Cortex of kidney (tissue), 1 donor: ENCODE measurements at places on chromosomes 6 and 20.

GRCh38 chr6:29941916-29942274, 437 bp upstream of the HLA-A start:
- DNase-seq = no peak

DNA sequence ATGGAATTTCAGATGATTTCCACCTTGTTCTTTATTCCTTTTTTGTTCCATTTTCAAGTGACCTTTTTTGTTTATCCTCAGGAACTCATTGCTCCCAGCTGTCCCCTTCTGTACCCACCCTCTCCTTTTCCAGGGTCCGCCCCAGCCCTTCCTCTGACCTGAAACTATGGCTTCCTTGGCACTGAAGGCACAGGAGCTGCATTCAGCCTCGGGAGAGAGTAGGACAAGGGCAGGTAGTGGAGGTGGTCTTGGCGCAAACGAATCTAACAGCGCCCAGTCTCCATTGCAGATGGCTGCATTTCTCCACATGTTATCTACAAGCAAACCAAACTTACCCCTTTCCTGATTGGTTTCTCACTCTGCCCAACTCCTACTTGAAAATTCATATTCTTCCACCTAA, 8.8 kb upstream of the ULBP2 start:
- no peak for DNase-seq

- no peak for DNase-seq
Observed at GRCh38 chr6:30130887-30131862, 4.8 kb upstream of the TRIM40 start.

- DNase-seq = no peak
Observed at GRCh38 chr6:90677440-90677839, 90.6 kb upstream of the MAP3K7 start.

DNA sequence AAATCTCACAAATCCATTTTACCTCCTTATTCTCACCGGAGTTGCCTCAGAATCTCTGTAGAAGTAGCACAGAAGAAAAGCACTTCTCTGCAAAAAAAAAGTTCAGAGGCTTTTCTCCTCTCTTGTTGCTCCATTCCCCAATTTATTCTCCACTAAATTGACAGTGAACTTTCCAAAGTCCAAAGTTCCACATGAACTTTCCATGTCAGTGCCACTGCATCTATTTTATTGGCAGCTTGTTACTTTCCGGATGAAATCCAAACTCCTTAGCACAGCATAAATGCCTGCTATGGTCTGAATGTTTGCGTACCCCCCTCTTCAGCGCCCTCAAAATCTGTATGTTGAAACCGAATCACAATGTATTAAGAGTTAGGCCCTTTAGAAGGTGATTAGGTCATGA, 77.0 kb upstream of the MAP7 start:
- DNase-seq = no peak

GRCh38 chr20:1566701-1567100, 9.2 kb upstream of the SIRPD start:
- DNase-seq = no peak

- no peak for DNase-seq
Observed at GRCh38 chr20:57843941-57844625, 134.3 kb upstream of the PMEPA1 start.

DNA sequence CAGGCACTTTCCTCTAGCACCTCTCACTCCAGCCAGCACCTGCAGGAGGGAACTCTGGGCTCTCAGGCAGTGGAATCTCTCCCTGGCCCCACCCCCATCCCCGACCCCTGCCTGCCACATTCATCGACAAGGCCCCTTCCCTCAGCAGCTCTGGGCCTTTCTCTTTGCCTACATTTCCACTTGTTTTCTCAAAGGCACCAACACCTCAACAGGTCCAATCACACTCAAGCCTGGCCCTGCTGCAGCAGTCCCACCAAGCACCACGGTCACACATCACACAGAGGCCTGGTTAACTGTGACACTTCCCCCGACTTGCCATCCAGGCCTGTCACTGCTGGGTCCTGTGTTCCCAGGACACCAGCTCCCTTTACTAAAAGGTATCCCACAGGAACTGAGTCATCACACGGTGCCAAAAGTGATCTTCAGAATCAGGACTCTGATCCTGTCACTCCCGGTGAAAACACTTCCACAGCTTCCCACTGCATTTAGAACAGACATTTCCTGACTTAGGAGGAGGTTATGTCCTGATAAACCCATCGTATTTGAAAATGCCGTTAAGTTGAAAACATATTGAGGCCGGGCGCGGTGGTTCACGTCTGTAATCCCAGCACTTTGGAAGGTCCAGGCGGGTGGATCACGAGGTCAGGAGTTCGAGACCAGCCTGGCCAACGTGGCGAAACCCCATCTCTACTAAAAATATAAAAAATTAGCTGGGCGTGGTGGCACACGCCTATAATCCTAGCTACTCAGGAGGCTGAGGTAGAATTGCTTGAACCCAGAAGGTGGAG, 54.9 kb downstream of the MYH7B start:
- DNase-seq = no peak

GRCh38 chr6:6390849-6391602, 70.6 kb upstream of the F13A1 start:
- DNase-seq = no peak

DNA sequence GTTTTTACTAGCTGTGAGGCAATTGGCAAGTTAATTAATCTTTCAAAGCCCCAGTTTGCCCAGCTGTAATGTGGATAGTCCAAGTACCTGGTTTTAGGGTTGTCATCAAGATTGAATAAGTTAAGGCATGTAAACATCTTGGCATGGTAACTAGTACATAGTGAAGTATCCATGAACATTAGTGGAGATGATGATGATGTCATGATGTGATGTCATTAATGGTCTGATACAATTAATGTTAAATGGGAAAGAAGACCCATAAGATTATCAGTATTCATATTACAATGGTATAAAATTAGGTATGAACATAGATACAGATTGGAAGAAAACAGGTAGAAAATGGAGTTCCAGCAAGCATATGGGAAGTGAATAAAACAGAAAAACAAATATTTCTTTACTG, 5.3 kb downstream of the EPB41L1 start:
- no peak for DNase-seq

GRCh38 chr20:57628047-57628961, 8.1 kb upstream of the ZBP1 start:
- DNase-seq = no peak

GRCh38 chr20:61510778-61511330, 258.8 kb downstream of the CDH4 start:
- DNase-seq = no peak

DNA sequence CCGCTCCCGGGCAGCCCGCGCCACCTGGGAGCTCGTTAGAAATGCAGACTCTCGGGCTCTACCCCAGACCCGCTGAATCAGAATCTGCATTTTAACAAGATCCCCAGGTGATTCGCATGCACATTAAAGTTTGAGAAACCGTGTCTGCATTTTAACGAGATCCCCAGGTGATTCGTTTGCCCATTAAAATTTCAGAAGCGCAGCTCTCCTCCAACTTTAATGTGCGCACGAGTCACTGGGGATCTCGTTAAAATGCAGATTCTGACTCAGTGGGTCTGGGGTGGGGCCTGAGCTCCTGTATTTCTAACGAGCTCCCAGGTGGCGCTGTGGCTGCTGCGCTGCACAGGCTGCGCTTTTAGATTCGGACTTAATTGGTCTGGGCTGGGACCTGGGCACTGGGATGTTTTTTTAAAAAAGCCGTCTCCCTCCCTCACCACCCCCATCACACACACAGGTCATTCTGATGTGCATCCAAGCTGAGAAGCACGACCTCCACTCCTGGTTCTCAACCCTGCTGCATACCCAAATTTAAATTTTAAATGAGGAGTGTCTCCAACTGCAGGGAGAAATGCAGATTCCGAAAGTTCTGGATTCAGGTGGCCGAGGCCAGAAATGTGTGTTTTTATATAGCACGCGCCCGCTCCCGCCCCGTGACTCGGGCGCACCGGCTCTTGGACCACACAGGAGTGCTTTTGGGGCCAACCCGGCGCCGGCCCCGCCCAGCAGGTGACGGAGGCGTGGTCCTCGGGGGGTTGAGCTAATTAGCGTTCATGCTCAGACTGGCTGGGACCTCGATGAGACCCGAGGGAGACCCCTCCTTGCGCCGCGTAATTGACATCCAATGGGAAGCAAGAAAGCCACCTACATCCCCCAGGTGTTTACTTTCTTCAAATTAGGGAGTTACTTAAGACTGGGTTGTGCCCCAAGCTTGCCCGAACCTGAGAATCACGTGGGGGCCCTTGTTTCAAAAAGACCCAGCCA, 85.8 kb downstream of the ZFP64 start:
- no peak for DNase-seq

DNA sequence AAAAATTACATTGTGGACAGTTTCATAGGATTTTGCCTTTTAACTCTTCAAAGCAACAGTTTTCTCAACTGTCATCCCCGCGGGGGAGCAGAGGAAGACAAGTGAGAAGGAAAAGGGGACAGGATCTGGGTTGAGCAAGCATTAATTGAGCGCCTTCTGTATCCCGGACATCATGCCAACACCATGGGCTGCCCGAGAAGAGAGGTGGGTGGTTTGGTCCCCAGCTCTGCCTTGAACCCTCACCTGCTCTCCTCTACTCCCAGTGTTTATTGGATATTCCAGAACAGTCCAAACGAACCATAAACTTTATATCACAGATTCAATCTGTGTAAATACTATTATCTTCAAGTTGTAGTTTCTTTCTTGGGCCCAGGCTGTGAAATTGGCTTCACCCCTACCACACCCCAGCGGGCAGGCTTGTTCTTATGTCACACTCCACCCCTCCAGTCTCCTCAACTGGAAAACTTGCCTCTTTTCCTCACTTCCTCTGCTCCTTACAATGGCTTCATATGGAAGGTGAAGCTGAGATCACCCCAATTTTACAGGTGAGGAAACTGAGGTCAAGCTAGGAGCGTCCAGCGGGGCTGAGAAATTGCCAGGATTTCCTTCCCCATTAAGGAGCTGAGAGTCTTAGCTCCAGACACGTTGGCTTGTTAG, 6.0 kb downstream of the PCK1 start:
- no peak for DNase-seq

- no peak for DNase-seq
Observed at GRCh38 chr6:88184921-88185320, 18.8 kb upstream of the CNR1 start.

GRCh38 chr20:59027741-59028320, 4.3 kb downstream of the ATP5F1E start:
- no peak for DNase-seq

- no peak for DNase-seq
Observed at GRCh38 chr6:148892247-148892646, 145.4 kb downstream of the UST start.

DNA sequence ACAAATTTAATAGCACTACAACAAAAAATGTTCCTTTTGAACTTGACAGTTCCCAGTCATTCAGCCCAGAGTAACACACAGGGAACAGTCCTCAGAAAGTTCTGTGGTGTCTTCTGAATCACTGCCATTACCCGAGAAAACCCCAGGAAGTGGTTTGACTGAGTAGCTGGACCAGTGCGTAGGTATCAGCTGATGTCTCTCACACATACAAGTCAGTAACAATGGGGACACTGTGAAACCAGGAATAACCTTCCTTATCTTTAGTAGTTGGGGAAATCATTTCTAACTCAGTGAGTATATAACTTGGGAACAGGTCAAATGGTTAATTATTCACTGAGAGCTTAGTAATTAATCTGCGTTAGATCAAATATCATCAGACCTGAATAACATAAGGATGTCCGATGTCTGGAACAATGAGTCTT, 73.1 kb downstream of the HIVEP2 start:
- no peak for DNase-seq

DNA sequence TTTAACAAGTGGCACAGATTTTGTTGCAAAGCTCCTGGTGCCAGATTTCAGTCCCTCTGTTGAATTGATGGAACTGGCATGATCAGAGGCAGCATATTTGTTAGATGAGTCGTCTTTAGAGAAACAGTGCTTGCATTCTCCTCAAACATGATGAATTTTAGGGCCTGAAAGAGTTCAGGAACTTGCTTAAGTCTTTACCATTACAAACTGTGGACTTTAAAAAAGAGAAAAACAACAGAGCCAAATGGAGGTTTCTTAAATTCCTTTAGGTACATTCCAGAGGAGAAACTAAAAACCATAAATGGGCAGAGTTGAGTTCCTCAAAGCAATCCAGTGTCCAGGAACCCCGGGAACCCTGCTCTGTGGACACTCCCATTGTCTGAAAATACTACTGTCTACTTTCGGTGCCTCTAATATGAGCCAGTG, 2.5 kb downstream of the GTF2H5 start:
- DNase-seq = no peak

DNA sequence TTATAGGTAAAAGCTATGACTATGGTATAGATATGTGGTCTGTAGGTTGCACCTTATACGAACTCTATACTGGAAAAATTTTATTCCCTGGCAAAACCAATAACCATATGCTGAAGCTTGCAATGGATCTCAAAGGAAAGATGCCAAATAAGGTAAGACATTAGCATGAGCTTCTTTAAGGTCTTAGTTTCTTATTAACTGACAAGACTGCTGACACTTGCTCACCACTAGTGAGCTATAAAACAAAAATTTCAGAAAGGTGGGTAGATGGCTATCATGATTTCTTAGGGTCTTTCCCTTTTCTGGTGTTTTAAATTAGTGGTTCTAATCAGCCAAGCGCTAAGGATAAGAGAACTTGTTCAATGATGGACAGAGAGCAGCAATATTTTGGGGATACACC, 21.9 kb downstream of the FAM217A start:
- DNase-seq = no peak

- DNase-seq = no peak
Observed at GRCh38 chr6:10397756-10398445, 17.0 kb downstream of the TFAP2A start.

GRCh38 chr20:23200914-23201313, 114.8 kb upstream of the CD93 start:
- no peak for DNase-seq

DNA sequence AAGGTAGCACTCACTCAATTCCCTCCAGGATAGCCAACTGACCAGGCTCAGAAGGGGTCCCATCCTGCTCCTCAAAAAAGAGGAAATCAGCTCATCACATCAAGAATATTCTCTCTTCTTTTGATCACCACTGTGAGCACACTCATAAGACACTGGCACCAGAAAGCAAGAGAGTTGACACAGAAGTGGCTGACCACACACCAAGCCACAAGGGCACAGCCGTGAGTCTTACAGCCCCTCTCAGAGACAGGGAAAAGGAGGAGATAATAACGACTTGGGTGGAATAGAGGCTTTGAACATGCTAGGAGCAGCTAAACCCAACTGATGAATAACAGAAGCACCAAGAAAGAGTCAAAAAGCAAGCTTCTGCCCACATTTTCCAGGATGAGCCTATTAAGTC, 249.1 kb upstream of the PREP start:
- no peak for DNase-seq

DNA sequence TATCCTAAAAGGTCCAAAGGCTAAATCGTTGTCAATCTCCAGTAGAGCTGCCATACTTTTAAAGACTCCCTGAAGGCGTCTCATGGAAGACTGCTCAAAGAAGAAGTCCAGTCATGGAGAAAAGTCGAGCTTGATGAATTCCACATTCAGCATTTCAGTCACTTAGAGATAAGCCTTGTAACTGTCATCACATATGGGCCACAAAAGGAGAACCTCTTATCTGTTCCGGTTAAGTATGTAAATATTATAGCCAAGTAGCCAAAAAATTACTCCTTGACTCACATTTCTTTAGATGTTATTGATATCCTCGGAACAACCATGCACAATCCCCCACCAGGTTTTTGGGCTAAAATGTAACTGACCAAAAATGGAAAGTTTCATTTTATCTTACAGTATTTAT, 9.8 kb upstream of the CNKSR3 start:
- DNase-seq = no peak

- DNase-seq = no peak
Observed at GRCh38 chr6:135192256-135193174, 11.4 kb downstream of the MYB start.

- DNase-seq = no peak
Observed at GRCh38 chr20:43244647-43245046, 54.9 kb upstream of the PTPRT start.
